Esophagus muscularis mucosa (tissue), 4 donors: ENCODE measurements at places on chromosomes 12 and 14. TPM values are rescaled to one million over a fixed set of nuclear protein-coding genes. Genes with fewer than 3 reads are reported as not detected.

GRCh38 chr12:45402288-45402687 is 186.4 kb downstream of the ANO6 start:
- peaks cover 56% of the 10 kb centered on the region for H3K36me3 ChIP-seq
- no peak overlapping the region for H3K4me3 ChIP-seq
- H3K27ac ChIP-seq: no peak overlapping the region
- no peaks in the 10 kb centered on the region for H3K27me3 ChIP-seq
- peaks cover 7% of the 10 kb centered on the region for H3K4me1 ChIP-seq
- DNase-seq: no peak

GRCh38 chr14:20262642-20263128 is 23.6 kb downstream of the OR11H4 start:
- H3K36me3 ChIP-seq: no peaks in the 10 kb centered on the region
- no peak for DNase-seq
- no peak overlapping the region for H3K27ac ChIP-seq
- H3K27me3 ChIP-seq: no peaks in the 10 kb centered on the region
- no peaks in the 10 kb centered on the region for H3K4me1 ChIP-seq

GRCh38 chr12:91633734-91634357 is 451.2 kb upstream of the DCN start:
- H3K4me3 ChIP-seq: no peak overlapping the region
- no peak overlapping the region for H3K27ac ChIP-seq
- H3K27me3 ChIP-seq: no peaks in the 10 kb centered on the region

GRCh38 chr12:54082397-54082892 is 28.8 kb downstream of the HOXC4 start:
- H3K27ac ChIP-seq: peak overlapping the region; percentile 96
- H3K4me1 ChIP-seq: no peaks in the 10 kb centered on the region
- DNase-seq: no peak
- H3K27me3 ChIP-seq: no peaks in the 10 kb centered on the region

GRCh38 chr14:23481362-23481970 is 12.0 kb downstream of the NGDN start:
- DNase-seq: no peak
- H3K4me1 ChIP-seq: no peaks in the 10 kb centered on the region
- H3K27me3 ChIP-seq: no peaks in the 10 kb centered on the region
- peaks cover 16% of the 10 kb centered on the region for H3K36me3 ChIP-seq
- no peak overlapping the region for H3K4me3 ChIP-seq
- no peak overlapping the region for H3K27ac ChIP-seq

The HOXC5 gene
- 0.83 TPM for total RNA-seq

The RIPK3 gene
- total RNA-seq: 6.4 TPM

The SMCO2 gene
- not detected for total RNA-seq
